ENCODE measurements at places on chromosomes 3 and 15. TPM values are rescaled to one million over a fixed set of nuclear protein-coding genes. Genes with fewer than 3 reads are reported as not detected.
A peak's percentile ranks its signal among the peaks of the same experiment; 100 is the strongest.

The DUOXA2 gene
- total RNA-seq, result not detected

DNA sequence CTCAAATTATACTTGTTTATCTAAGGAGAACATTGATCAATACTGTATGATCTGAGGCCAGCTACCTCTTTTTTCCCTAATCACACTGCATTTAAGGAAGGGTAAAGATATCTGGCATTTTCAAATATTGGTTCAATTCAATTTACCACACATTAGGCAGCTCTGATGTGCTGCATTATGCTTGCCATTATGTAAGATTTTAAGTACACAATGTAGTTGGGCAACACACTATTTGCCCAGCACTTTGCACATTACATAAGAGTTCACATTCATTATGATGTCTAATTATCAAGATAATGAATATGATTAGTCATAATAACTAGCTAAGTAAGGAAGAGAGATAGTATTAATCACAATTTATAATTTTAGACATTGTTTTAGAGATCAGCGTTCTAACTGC is 196.3 kb downstream of the BCHE start:
- H3K27me3 ChIP-seq, result no peaks in the 10 kb centered on the region
- H3K4me1 ChIP-seq, result no peaks in the 10 kb centered on the region
- no peak overlapping the region for H3K27ac ChIP-seq
- H3K36me3 ChIP-seq, result no peaks in the 10 kb centered on the region

The AGTR1 gene
- not detected for total RNA-seq

GRCh38 chr3:152466784-152467183 is 198.1 kb downstream of the MBNL1 start:
- no peaks in the 10 kb centered on the region for H3K4me1 ChIP-seq
- peak overlapping the region; percentile 21 for H3K27ac ChIP-seq
- H3K36me3 ChIP-seq, result peaks cover 39% of the 10 kb centered on the region
- DNase-seq, result peak; percentile 43
- H3K27me3 ChIP-seq, result no peaks in the 10 kb centered on the region

DNA sequence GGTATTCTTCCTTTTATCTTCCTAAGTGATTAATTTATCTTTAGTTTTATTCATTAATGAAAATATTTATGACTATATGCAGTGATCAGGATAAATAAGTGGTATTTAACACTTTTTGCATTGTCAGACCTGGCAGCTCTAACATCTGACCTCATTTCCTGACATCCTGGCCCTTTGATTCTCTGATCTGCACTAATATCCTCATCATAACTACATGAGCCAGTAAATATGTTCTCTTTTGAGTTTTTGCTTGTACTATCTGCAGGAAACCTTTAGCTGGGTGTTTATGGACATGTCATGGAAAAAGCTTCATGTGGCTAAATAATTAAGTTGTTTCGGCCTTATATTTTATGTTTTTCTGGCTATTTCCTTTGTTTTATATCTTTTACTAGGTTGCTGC is 10.5 kb downstream of the NKTR start:
- H3K4me3 ChIP-seq, result peak overlapping the region; percentile 56
- peaks cover 23% of the 10 kb centered on the region for H3K36me3 ChIP-seq
- H3K27me3 ChIP-seq, result no peaks in the 10 kb centered on the region
- peaks cover 31% of the 10 kb centered on the region for H3K4me1 ChIP-seq
- peak overlapping the region; percentile 86 for H3K27ac ChIP-seq

GRCh38 chr3:108432431-108432830 is 78.0 kb downstream of the MYH15 start:
- no peak overlapping the region for H3K4me3 ChIP-seq
- no peak for DNase-seq
- H3K27me3 ChIP-seq, result no peaks in the 10 kb centered on the region
- H3K36me3 ChIP-seq, result no peaks in the 10 kb centered on the region
- H3K4me1 ChIP-seq, result no peaks in the 10 kb centered on the region
- no peak overlapping the region for H3K27ac ChIP-seq

The SH2D7 gene
- not detected for total RNA-seq

The MAN2C1 gene
- 353 TPM for total RNA-seq

The THAP10 gene
- total RNA-seq, result not detected

- DNase-seq, result peak; percentile 67
- peaks cover 12% of the 10 kb centered on the region for H3K4me1 ChIP-seq
- H3K36me3 ChIP-seq, result no peaks in the 10 kb centered on the region
- no peaks in the 10 kb centered on the region for H3K27me3 ChIP-seq
- no peak overlapping the region for H3K27ac ChIP-seq
Measured at GRCh38 chr3:46269556-46269955, 27.3 kb downstream of the CCR3 start.

The CCDC13 gene
- total RNA-seq, result 0.32 TPM

The SCN5A gene
- total RNA-seq, result not detected

DNA sequence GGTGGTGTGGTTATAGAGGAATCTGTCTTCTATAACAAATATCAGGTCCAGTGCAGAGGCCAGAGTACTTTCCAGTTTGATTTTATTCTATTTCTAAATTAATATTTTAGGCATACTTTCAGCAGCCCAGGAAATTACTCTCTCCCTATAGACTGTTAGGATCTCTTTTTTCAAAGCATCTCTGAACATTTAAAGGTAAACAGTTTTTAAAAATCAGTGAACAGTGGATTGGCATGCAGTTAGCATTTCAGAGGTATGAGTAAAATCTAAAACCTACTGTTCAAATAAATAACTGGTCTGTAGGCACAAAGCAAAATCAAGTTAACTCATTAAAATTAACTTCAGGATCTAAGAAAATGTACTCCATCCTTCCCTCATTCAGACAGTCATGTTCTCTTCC is 3.0 kb downstream of the ZBED2 start:
- H3K27ac ChIP-seq, result no peak overlapping the region
- no peak overlapping the region for H3K4me3 ChIP-seq
- DNase-seq, result no peak
- H3K4me1 ChIP-seq, result peaks cover 12% of the 10 kb centered on the region
- peaks cover 26% of the 10 kb centered on the region for H3K36me3 ChIP-seq

The CHL1 gene
- not detected for total RNA-seq

DNA sequence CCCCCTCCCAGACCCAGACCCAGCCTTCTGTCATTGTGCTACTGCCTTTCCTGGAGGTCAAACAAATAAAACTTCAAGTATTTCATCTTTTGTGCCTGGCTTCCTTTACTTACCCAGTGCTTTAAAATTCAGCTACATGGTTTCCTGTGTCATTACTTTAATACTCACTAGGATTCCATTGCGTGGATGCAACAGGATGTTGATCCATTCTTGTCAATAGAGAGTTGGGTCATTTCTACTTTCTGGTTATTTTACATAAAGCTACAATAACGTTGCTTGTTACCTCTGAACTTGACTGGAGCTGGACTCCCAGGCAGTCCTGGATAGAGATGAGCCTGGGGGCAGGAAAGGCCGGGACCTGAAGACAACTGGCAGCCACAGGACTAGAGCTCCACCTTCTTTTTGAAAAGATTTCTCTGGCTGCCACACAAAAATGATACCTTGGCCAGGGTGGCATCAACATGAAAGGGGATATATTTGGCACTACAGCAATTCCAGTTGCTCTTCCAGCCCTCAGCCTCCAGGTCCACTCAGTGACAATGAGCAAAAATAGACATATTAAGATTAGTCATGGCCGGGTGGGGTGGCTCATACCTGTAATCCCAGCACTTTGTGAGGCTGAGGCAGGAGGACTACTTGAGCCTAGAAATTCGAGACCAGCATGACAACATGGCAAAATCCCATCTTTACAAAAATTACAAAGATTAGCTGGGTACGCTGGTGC is 23.3 kb upstream of the HEG1 start:
- H3K36me3 ChIP-seq, result no peaks in the 10 kb centered on the region
- H3K27me3 ChIP-seq, result peaks cover 3% of the 10 kb centered on the region
- H3K4me3 ChIP-seq, result no peak overlapping the region
- no peak for DNase-seq

DNA sequence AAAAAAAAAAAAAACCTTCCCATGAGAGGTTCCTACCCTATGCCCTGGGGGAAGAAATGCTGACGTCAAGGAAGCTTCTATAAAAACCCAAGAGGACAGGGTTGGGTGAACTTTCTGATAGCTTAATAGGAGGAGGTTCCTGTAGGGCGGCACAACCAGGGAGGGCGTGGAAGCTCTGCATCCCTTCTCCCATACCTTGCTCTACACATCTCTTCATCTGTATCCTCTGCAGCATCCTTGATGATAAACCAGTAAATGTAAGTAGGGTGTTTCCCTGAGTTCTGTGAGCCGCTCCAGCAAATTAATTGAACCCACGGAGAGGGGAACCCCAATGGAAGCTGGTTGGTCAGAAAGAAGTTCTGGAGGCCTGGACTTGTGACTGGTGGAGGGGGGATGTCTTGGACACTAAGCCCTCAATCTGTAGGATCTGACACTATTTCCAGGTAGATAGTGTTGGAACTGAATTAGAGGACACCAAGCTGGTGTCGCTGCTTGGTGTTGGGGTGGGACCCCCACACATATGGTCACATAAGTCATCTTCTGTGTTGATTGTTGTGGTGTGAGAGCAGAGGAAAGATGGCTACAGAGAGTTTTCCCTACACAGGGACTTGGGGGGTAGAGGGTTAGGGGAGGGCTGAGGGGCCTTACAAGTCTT is 91.5 kb downstream of the ST6GAL1 start:
- peak overlapping the region; percentile 83 for H3K27ac ChIP-seq
- H3K27me3 ChIP-seq, result no peaks in the 10 kb centered on the region
- H3K4me1 ChIP-seq, result peaks cover 46% of the 10 kb centered on the region
- DNase-seq, result no peak
- peaks cover 8% of the 10 kb centered on the region for H3K36me3 ChIP-seq

- peaks cover 3% of the 10 kb centered on the region for H3K27me3 ChIP-seq
- H3K4me3 ChIP-seq, result no peak overlapping the region
- peak; percentile 68 for DNase-seq
Measured at GRCh38 chr15:81400640-81401236, 26.7 kb upstream of the TMC3 start.

The CATSPER2 gene
- 6.3 TPM for total RNA-seq

The PLIN1 gene
- total RNA-seq, result not detected

- peak overlapping the region; percentile 86 for H3K27ac ChIP-seq
- H3K4me3 ChIP-seq, result peak overlapping the region; percentile 97
- H3K27me3 ChIP-seq, result no peaks in the 10 kb centered on the region
- H3K36me3 ChIP-seq, result peaks cover 20% of the 10 kb centered on the region
- H3K4me1 ChIP-seq, result peaks cover 32% of the 10 kb centered on the region
Measured at GRCh38 chr3:88150371-88150770, 612 bp downstream of the C3orf38 start.

- no peak overlapping the region for H3K27ac ChIP-seq
- no peaks in the 10 kb centered on the region for H3K27me3 ChIP-seq
Measured at GRCh38 chr3:42682301-42683070, 2.9 kb upstream of the KLHL40 start.

- no peaks in the 10 kb centered on the region for H3K4me1 ChIP-seq
- H3K27ac ChIP-seq, result no peak overlapping the region
- no peaks in the 10 kb centered on the region for H3K27me3 ChIP-seq
- H3K36me3 ChIP-seq, result no peaks in the 10 kb centered on the region
- no peak overlapping the region for H3K4me3 ChIP-seq
Measured at GRCh38 chr3:15952543-15953175, 154.9 kb upstream of the ANKRD28 start.

GRCh38 chr3:176009256-176009655 is 1150.1 kb downstream of the NAALADL2 start:
- DNase-seq, result no peak
- no peaks in the 10 kb centered on the region for H3K27me3 ChIP-seq
- no peak overlapping the region for H3K27ac ChIP-seq
- H3K4me1 ChIP-seq, result no peaks in the 10 kb centered on the region
- H3K4me3 ChIP-seq, result no peak overlapping the region
- no peaks in the 10 kb centered on the region for H3K36me3 ChIP-seq
